ENCODE measurements at places on chromosomes 1 and 21.

- no peak for DNase-seq
These were observed 19.3 kb downstream of the RXRG start for GRCh38 chr1:165425621-165426020.

GRCh38 chr1:178644308-178645120 lies 80.5 kb upstream of the RALGPS2 start:
- DNase-seq, result no peak

DNA sequence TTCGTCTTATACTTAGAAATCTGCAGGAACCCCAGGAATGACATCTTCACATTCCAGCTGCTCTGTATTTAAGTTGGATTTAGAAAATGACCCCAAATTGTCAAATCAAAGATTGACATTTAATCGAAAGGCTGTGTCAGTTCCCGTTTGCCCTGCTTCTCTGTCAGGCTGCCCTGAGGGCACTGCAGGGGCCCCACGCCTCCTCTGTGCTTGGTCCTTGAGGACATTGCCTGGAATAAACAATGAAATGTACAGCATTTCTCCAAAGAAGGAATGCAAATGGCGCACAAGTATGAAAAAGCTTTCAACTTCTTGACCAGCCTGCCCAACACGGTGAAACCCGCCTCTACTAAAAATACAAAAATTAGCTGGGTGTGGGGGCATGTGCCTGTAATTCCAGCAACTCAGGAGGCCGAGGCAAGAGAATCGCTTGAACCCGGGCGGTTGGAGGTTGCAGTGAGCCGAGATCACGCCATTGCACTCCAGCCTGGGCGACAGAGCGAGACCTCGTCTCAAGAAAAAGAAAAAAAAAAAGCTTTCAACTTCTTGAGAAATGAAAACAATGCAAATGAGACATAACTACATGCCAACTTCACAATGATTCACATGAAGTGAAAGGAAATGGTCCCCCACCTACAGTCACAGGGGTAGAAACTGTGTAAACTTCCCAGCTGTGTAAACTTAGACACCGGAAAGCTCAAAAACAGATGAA lies 3.0 kb downstream of the TMPRSS3 start:
- no peak for DNase-seq

DNA sequence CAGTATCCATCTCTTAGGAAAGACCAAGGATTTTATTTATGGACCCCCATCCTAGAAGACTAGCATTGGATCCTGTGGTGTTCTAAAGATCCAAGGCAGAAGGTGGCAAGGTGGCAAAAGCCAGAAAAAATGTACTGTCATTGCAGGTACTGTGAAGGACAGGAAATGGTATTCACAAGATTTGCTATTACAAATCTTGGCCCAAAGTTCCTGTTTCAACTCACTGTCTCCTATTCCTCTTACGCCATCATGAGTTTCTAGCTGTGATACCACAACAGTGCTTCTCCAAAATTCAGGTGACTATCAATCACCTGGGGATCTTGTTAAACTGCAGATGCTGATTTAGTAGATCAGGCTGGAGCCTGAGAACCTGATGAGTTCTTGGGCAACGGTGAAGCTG lies 21.4 kb downstream of the ACP6 start:
- no peak for DNase-seq

DNA sequence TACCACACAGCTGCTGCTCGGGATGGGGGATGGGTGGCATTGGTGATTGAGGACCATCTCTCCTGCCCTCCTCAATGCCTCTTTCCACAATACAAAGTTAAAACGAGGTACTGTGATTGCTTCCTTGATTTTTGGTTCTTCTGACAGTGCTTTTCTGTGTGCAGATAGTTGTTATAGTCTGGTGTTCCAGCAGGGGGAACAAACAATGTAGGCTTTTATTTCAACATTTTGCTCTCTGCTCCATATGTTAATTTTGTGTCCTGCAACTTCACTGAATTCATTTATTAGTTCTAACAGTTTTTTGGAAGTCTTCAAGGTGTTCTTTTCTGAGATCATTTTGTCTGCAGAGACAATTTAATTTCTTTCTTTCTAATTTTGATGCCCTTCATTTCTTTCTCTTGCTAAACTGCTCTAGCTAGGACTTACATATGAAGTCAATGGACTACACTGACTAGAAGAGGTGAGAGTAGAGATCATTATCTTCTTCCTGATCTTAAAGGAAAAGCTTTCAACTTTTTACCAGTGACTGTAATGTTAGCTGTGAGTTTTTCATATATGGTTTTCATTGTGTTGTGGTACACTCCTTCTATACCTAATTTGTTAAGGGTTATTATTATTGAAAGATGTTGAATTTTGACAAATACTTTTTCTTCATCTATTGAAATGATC lies 45.4 kb downstream of the TNFSF18 start:
- DNase-seq, result no peak

DNA sequence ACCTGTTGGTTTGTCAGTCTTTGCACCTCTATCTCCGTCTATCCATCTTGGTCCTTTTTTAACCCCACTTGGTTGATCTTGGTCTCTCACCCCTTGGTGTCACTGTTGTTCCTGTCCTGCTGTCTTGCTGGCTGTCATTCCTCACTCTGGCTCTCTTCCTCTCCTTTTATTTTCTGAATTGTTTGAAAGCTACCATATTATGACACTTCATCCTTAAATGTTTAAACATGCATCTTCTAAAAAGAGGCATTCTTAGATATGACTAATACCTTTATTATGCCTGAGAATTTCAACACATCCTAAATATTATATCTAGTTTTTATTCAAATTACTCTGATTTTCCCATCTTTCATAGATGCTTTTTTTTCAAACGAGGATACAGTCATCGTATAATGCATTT lies 37.0 kb downstream of the BACH1 start:
- no peak for DNase-seq

- no peak for DNase-seq
These were observed 1.6 kb downstream of the ALX3 start for GRCh38 chr1:110068646-110069403.

DNA sequence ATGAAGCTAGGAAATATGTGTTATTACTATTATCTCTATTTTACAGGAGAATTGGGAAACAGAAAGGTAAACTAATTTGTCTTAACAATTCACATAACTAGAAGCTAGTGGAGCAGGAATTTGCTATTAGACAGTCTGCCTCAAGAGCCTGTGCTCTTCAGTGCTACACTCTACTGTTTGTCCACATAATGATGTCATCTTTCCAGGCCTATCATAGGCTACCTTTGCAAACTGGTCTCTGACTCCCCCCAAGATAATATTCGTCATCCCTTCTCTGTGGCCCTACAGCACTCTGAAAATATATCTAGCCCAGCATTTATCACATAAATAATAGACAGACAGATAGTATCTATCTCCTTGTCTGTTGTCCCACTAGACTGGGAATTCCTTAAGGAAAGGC lies 34.1 kb downstream of the TRIT1 start:
- no peak for DNase-seq

- no peak for DNase-seq
These were observed 215.4 kb downstream of the TOMM20 start for GRCh38 chr1:234913278-234913649.

GRCh38 chr1:229186373-229187056 lies 84.4 kb upstream of the RAB4A start:
- DNase-seq, result no peak

- DNase-seq, result no peak
These were observed 35.5 kb upstream of the LRRC52 start for GRCh38 chr1:165508291-165508690.

- DNase-seq, result no peak
These were observed 25.1 kb downstream of the TIAM1 start for GRCh38 chr21:31318971-31319370.

- no peak for DNase-seq
These were observed 37.0 kb downstream of the TBCE start for GRCh38 chr1:235404190-235404589.

- DNase-seq, result no peak
These were observed 34.2 kb downstream of the L1TD1 start for GRCh38 chr1:62228883-62229187.
